Muscle of leg (tissue), 16 donors: ENCODE measurements at places on chromosomes 13 and 19. TPM values are rescaled to one million over a fixed set of nuclear protein-coding genes. Genes with fewer than 3 reads are reported as not detected.

The ZNF528 gene
- total RNA-seq: 30.0 TPM

The ZBTB32 gene
- total RNA-seq: not detected

The IZUMO1 gene
- 0.04 TPM for total RNA-seq

The NLRP12 gene
- total RNA-seq: 0.22 TPM

The MFSD12 gene
- 15.3 TPM for total RNA-seq

The LGI4 gene
- 8.6 TPM for total RNA-seq

The RASGRP4 gene
- total RNA-seq: 0.98 TPM

The SIGLEC5 gene
- 0.13 TPM for total RNA-seq

The CHMP2A gene
- 60.8 TPM for total RNA-seq

The CEACAM4 gene
- not detected for total RNA-seq

The OR7A5 gene
- total RNA-seq: not detected

GRCh38 chr13:46350003-46350402, 37.0 kb downstream of the RUBCNL start:
- H3K4me3 ChIP-seq: no peak overlapping the region
- no peak overlapping the region for H3K27ac ChIP-seq
- DNase-seq: no peak
- H3K27me3 ChIP-seq: no peaks in the 10 kb centered on the region
- H3K36me3 ChIP-seq: no peaks in the 10 kb centered on the region

DNA sequence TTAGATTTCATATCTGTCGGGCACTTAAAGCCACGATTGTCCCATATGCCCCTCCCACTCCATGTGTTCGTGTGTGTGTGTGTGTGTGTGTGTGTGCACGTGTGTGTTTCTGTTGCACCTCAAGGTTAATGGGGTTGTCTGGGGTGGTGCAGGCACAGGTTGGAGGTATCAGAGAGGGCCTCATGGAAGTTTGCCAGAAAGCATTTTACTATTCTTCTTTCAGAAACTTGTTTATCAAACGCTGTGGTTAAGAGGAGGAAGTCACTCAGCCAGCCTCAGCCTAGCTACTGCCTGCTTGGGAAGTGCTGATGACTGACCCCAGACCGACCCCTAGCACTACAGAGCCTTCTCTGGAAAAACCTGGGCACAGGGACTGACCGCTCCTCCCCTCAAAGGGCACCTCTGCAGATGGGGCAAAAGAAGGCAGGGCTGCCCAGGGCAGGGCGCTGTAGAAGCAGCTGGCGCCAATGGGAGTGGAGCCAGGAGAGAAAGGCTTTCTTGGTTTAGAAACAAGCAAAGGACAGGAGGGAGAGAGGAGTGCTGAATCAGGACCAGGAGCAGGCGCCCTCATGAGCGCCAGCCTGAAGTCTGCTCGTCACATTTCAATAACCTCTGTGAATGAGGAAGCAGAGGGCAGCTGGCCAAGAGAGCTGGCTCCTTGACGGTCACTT, 3.9 kb downstream of the SIAH3 start:
- peak; percentile 63 for DNase-seq
- H3K27me3 ChIP-seq: peaks cover 26% of the 10 kb centered on the region
- H3K4me1 ChIP-seq: peaks cover 24% of the 10 kb centered on the region
- H3K4me3 ChIP-seq: no peak overlapping the region
- H3K27ac ChIP-seq: no peak overlapping the region
- H3K36me3 ChIP-seq: no peaks in the 10 kb centered on the region

DNA sequence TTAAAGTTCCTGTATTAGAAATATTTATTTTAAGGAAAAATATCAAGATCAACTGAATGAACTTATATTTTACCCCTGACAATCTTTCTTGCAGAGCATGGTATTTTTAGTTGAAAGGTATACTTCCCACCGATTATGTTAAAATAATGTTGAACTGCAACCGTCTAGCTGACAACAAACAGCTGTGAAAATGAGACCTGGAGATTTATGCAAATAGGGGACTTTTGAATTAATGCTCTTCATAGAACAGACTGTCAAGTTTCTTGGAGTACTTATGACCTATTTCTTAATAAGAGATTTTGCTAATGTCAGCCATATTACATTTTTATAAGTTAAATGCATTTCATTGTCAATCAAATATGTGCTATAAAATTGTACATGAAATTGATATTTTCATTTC, 210.9 kb downstream of the NALCN start:
- H3K27me3 ChIP-seq: no peaks in the 10 kb centered on the region
- H3K27ac ChIP-seq: no peak overlapping the region
- DNase-seq: no peak

DNA sequence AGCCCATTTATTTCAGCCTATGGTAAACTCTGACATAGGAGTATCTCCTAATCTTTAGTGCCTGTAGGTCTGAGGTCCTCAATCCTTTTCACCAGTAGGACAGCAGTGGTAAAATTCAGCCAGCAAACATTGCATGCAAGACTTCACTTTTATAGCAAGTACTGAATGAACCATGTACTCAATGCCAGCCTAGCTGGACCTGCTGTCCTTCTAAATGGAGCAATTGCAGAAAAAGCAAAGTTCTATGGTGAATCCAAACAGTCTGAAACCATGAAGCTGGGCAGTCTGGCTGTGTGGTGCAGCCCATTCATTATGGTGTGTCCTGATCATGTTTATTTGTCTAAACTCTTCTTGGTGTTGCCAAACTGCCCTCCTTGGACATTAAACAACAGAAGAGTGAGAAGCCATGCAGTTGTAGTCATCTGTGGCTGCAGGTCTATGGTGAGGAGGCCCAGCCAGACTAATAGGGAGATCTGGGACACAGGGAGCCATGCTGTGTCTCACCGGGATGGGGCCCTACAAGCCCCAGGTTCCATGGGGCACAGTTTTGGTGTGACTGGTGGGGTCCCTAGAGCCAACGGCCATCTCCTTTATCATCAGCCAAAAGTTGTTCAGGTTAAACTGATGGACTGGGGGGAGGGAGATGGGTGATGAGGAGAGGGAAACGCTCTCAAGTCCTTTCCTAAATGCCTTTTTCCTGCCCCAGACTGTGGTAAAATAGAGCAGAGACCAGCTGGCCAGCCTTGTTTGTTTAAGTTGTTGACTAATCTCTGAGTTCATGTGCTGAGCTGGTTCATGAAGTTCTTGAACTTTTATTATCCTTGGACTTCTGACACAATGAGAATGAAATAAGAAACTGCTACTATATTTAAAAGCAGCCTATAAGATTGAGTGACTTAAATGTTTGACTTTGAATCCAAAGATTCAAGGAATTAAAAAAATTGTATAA, 20.6 kb upstream of the TNFSF11 start:
- H3K4me1 ChIP-seq: no peaks in the 10 kb centered on the region
- H3K27ac ChIP-seq: no peak overlapping the region
- H3K4me3 ChIP-seq: no peak overlapping the region
- no peak for DNase-seq

- no peaks in the 10 kb centered on the region for H3K27me3 ChIP-seq
- no peak for DNase-seq
- no peak overlapping the region for H3K4me3 ChIP-seq
- no peaks in the 10 kb centered on the region for H3K4me1 ChIP-seq
Measured at GRCh38 chr13:29865934-29866333, 15.5 kb upstream of the UBL3 start.

DNA sequence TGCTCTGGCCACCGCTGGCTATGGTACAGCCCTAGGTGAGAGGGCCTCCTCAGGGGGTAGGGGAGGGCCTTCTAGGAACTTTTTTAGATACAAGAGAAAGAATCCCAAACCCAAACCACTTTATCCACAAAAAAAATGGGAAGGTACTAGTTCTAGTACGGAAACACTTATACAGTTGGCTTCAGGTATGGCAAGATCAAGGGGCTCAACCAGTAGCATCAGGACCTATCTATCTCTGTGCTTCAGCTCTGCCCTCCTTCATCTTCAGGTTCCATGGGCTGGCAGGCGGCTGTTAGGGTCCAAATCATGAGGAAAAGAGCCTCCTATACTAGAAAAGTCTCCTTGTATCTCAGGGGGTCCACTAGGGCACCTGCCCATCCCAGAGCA, 1.8 kb downstream of the MRI1 start:
- DNase-seq: no peak
- peaks cover 15% of the 10 kb centered on the region for H3K4me1 ChIP-seq
- peaks cover 45% of the 10 kb centered on the region for H3K36me3 ChIP-seq
- no peak overlapping the region for H3K4me3 ChIP-seq
- no peaks in the 10 kb centered on the region for H3K27me3 ChIP-seq

DNA sequence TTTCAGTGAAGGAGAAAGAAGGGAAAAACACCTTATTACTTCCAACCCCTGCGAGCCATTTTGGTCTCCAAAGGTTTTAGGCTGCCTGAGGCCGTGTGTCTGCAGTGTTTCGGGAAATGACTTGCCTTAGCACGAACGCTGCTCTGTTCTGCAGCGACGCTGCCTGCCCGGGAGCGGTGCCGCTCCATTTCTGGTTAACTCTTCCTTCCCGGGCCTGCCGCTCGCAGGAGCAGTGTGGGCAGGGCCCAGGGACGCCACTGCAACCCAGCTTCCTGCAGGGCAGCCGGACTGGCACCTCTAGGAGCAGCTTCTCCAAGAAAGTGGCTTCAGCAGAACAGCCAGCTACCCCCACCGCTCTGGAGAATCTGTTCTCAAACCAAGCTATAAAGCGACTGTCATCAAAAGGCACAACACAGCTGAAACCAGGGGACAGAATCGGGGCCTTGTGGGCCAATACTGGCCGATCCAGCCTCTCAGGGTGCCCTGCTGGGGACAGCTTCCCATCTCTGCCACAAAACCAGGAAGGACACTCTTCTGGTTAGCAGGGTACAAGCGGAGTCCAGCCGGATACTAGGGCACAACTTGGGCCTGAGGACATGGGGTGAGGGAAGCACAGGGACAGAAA, 72.2 kb downstream of the KCTD15 start:
- peak; percentile 71 for DNase-seq
- no peak overlapping the region for H3K4me3 ChIP-seq
- no peak overlapping the region for H3K27ac ChIP-seq
- no peaks in the 10 kb centered on the region for H3K36me3 ChIP-seq
- peaks cover 2% of the 10 kb centered on the region for H3K27me3 ChIP-seq

- H3K36me3 ChIP-seq: no peaks in the 10 kb centered on the region
- peaks cover 63% of the 10 kb centered on the region for H3K27me3 ChIP-seq
- DNase-seq: peak; percentile 8
- H3K4me3 ChIP-seq: peak overlapping the region; percentile 26
- H3K27ac ChIP-seq: peak overlapping the region; percentile 47
Measured at GRCh38 chr13:28531845-28532387, 37.0 kb upstream of the FLT1 start.

- peaks cover 14% of the 10 kb centered on the region for H3K36me3 ChIP-seq
- H3K4me3 ChIP-seq: peak overlapping the region; percentile 86
- peak; percentile 51 for DNase-seq
- H3K27ac ChIP-seq: peak overlapping the region; percentile 74
- H3K27me3 ChIP-seq: no peaks in the 10 kb centered on the region
Measured at GRCh38 chr19:34428549-34429285, 536 bp downstream of the UBA2 start.

DNA sequence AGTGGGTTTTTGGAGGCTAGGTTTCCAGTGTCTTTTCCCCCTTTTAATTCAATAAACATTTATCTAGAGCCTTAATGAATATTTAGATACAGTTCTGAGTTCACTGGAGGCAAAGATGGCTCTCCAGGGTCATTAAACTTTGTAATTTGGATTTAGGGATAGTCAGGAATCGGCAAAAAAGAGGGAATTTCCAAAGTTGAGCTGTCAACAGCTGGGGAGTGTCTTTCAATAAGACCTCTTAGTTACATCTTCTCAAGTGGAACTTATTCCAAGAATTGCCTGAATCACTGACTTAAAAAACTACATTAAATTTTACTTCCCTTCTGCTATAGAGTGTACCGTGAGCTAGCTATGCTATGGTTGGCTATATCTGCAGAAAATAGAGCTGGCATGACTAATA, 2.0 kb downstream of the LRCH1 start:
- peak overlapping the region; percentile 99 for H3K4me3 ChIP-seq
- peak; percentile 54 for DNase-seq
- peaks cover 17% of the 10 kb centered on the region for H3K4me1 ChIP-seq
- peak overlapping the region; percentile 96 for H3K27ac ChIP-seq
- no peaks in the 10 kb centered on the region for H3K27me3 ChIP-seq
- no peaks in the 10 kb centered on the region for H3K36me3 ChIP-seq

- no peaks in the 10 kb centered on the region for H3K27me3 ChIP-seq
- H3K36me3 ChIP-seq: peaks cover 39% of the 10 kb centered on the region
- H3K4me3 ChIP-seq: no peak overlapping the region
Measured at GRCh38 chr13:112815871-112816270, 126.0 kb downstream of the ATP11A start.

DNA sequence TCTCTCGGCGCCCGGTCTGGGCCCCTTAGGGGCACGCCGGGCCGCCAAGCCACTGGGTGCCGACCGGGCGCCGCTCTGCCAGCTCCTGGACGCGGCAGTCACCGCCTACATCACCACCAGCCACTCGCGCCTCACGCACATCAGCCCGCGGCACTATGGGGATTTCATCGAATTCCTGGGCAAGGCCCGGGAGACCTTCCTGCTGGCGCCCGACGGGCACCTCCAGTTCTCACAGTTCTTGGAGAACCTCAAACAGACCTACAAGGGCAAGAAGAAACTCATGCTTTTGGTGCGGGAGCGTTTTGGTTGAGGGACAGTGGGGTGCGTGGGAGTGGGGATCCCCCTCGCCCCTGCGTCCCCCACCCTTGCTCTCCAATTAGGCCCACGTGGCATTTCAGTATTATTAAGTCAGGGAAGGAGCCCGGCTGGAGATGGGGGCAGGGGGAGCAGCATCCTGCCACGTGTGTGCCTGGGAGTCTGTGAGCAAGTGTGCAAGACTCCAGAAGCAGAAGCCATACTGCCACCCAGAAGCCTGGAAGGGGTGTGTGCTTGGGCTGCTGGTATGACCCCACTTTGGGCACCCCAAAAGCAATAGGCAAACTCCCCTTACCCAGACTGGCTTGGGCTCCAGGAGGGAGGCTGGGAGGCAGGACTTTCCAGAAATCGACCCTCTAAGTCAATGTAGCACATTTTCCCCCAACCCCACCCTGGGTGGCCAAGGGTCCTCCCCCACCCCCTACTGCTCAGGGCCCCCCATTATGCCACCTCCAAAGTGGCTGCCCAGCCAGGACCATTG, 35.7 kb downstream of the ZSWIM4 start:
- H3K27ac ChIP-seq: peak overlapping the region; percentile 20
- no peak overlapping the region for H3K4me3 ChIP-seq
- H3K4me1 ChIP-seq: peaks cover 20% of the 10 kb centered on the region
- DNase-seq: peak; percentile 47

- peaks cover 55% of the 10 kb centered on the region for H3K36me3 ChIP-seq
- peaks cover 28% of the 10 kb centered on the region for H3K4me1 ChIP-seq
- H3K27me3 ChIP-seq: peaks cover 3% of the 10 kb centered on the region
- H3K27ac ChIP-seq: peak overlapping the region; percentile 93
Measured at GRCh38 chr19:51703575-51704515, 10.7 kb downstream of the SPACA6 start.

DNA sequence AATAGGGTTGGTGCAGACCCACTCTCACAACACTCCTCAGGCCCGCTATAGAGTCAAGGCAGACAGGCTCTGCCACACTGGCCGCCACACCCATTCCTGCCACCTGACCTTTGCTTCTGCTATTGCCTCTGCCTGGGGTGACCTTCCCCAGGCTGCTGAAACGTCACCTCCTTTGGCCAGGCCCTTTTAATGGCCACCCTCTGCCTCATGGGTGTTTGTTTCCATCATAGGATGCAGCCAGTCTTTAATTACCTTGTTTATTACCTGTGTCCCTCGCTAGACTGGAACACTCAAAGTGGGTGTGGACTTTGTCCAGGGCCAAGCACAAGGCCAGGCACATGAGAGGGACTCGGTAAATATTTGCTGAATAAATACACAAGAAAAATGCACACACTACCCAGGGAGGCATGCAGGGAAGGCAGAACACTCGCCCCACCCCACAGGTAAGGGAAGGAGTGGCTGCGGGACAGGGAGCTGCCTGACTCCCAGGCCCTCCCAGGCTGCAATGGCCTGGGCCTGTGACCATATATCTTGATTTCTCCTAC, 3.2 kb downstream of the LSM4 start:
- no peak for DNase-seq
- H3K4me1 ChIP-seq: peaks cover 43% of the 10 kb centered on the region
- peaks cover 6% of the 10 kb centered on the region for H3K36me3 ChIP-seq
- no peak overlapping the region for H3K4me3 ChIP-seq

- H3K36me3 ChIP-seq: peaks cover 6% of the 10 kb centered on the region
- H3K27me3 ChIP-seq: no peaks in the 10 kb centered on the region
Measured at GRCh38 chr13:99258946-99259345, 767 bp upstream of the GPR18 start.
